ENCODE measurements at places on chromosomes 7 and 10. TPM values are rescaled to one million over a fixed set of nuclear protein-coding genes. Genes with fewer than 3 reads are reported as not detected.

The CAV2 gene
- not detected for total RNA-seq

DNA sequence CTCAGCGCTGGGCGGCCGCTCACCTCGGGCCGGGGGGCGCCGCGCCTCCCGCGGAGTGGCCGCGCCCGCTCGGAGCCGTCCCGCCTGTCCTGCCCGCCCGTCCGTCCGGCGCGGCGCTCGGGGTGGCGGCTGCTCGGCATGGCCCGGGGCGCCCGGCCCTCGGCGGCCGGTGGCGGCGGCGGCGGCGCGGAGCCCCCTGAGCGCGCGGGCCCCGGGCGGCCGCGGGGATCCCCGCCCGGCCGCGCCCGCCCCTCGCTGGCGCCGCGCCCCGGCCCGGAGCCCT is 338 bp downstream of the SDK1 start:
- DNase-seq: no peak
- no peak overlapping the region for H3K27ac ChIP-seq
- no peak overlapping the region for H3K4me3 ChIP-seq
- H3K27me3 ChIP-seq: peaks cover 47% of the 10 kb centered on the region

GRCh38 chr10:12396093-12396492 is 46.7 kb downstream of the CAMK1D start:
- H3K4me1 ChIP-seq: peaks cover 1% of the 10 kb centered on the region
- H3K36me3 ChIP-seq: no peaks in the 10 kb centered on the region
- no peak overlapping the region for H3K27ac ChIP-seq
- DNase-seq: no peak
- H3K4me3 ChIP-seq: no peak overlapping the region
- H3K27me3 ChIP-seq: no peaks in the 10 kb centered on the region

GRCh38 chr7:149846436-149847046 is 8.4 kb downstream of the ZNF862 start:
- H3K27me3 ChIP-seq: no peaks in the 10 kb centered on the region
- no peak overlapping the region for H3K27ac ChIP-seq
- no peak overlapping the region for H3K4me3 ChIP-seq
- peaks cover 12% of the 10 kb centered on the region for H3K4me1 ChIP-seq
- no peak for DNase-seq
- peaks cover 8% of the 10 kb centered on the region for H3K36me3 ChIP-seq

- no peak for DNase-seq
- no peaks in the 10 kb centered on the region for H3K36me3 ChIP-seq
- no peak overlapping the region for H3K27ac ChIP-seq
- H3K27me3 ChIP-seq: no peaks in the 10 kb centered on the region
- no peaks in the 10 kb centered on the region for H3K4me1 ChIP-seq
These were observed 60.0 kb downstream of the FAM13C start for GRCh38 chr10:59302381-59302780.

- H3K27ac ChIP-seq: no peak overlapping the region
- no peak for DNase-seq
- H3K36me3 ChIP-seq: no peaks in the 10 kb centered on the region
- no peak overlapping the region for H3K4me3 ChIP-seq
- no peaks in the 10 kb centered on the region for H3K4me1 ChIP-seq
These were observed 287.3 kb downstream of the SDK1 start for GRCh38 chr7:3588341-3588740.

DNA sequence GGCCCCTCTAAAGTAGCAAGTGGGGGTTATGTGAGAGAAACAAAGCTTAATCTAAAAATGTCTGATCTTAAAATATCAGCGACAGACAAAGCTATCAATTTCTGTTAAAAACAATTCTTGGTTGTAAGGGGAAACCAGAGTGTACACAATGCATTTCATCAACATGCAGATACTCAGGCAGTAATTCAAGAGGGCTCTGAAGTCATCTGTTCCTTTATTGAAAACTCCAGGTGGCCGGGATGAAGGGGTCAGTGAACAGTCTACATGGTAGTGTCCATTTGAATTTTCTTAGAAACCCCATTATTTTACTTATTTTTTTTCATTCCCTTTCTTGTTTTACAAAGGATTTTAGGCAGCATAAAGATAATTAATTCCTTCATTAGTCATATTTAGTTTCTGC is 36.7 kb upstream of the BTBD16 start:
- H3K27ac ChIP-seq: no peak overlapping the region
- no peaks in the 10 kb centered on the region for H3K4me1 ChIP-seq
- H3K4me3 ChIP-seq: no peak overlapping the region

DNA sequence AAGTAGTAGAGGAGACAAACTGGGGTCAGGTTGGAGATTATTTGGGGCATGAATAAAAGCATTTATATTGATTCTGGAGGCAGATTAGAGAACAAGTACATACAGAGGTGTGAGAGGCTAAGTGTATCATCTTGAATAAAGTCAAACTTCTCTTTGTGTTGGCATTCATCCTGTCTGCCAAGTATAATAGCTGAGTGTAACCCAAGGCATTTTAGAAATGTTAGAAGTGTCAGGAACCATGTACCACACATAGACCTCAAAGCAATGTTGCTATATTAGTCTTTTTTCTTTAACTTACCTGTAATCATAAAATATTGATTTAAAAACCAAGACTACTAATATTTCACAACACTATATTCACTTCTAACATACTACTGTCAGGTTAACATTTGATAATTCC is 56.2 kb upstream of the LRRTM3 start:
- no peaks in the 10 kb centered on the region for H3K4me1 ChIP-seq
- no peak overlapping the region for H3K27ac ChIP-seq
- H3K36me3 ChIP-seq: no peaks in the 10 kb centered on the region
- H3K27me3 ChIP-seq: no peaks in the 10 kb centered on the region
